ENCODE measurements at places on chromosomes 1 and 21.
A peak's percentile ranks its signal among the peaks of the same experiment; 100 is the strongest.

GRCh38 chr1:87940421-87940820, 611.7 kb downstream of the LMO4 start:
- DNase-seq, result peak; percentile 71

GRCh38 chr1:89686520-89686919, 53.6 kb downstream of the LRRC8C start:
- peak; percentile 28 for DNase-seq

- no peak for DNase-seq
Observed at GRCh38 chr1:192161976-192162375, 3.7 kb downstream of the RGS18 start.

DNA sequence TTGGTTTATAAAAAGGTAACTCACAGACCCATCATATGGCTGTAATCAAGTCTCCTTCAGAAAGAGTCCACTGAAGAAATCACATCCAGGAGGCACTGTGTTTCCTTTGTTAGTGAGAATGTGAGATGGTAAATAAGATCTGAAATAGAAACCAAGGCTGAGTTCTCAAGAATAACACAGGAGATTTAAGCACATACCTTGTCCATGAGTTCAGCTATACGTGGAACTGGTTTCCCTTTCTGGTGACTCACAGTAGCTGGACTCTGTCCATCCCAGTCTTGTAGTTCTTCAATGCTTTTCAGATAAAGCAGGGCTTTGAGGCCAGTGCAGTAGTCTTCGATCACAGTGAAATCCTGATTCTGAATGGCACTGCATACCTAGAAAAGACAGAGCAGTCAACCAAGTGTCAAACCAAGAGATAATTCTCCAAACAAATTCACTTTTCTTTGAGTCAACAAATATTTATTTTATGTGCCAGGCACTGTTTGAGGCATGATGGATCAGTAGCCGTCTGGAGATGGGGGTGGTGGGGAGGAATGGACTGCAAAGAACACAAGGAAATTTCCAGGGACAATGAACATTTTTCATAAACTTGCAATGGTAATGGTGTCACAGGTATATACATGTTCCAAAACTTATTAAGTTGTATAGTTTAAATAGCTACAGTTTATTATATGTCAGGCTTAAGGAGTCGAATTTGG, 471.4 kb downstream of the PTBP2 start:
- no peak for DNase-seq

- no peak for DNase-seq
Observed at GRCh38 chr1:156281281-156281680, 1.3 kb downstream of the SMG5 start.

GRCh38 chr1:202593845-202594244, 116.4 kb downstream of the SYT2 start:
- DNase-seq, result no peak
